NCI-H446 treated with DMSO at 0.1 percent for 48 hours (cell line): ENCODE measurements at places on chromosomes 1 and 21.
A peak's percentile ranks its signal among the peaks of the same experiment; 100 is the strongest.

- no peak for DNase-seq
These were observed 25.2 kb downstream of the B3GALT5 start for GRCh38 chr21:39637971-39638240.

DNA sequence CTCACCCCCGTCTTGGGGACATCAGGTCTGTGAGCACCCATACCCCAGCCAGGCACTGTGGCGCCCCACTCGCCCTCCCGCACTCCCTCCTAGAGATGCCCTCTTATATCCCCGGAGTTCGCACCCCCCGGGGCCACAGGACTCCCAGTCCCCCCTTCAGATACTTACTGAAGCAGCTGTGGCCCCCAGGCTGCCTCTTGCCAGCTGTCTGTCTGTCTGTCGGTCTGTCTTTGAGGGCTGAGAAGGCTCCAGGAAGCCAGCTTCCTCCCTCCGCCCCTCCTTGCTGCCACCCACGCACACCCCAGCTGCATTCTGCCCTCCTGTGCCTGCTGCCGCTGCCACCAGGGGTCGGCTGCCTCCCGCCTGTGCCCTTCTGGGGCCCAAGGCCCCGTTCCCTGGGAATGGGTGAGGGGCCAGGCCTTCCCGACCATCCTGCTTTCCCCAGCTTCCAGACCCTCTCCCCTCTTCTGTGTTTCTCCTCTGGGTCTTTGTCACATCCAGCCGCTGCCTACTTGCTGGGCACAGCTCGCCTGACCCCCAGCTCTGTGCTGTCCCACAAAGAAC lies at the start of gene PTPN7:
PTPN7 (minus strand) TSS at position 226 of the 564 bp plus-strand sequence. CDS start 1,200 bp downstream, outside the sequence.
- no peak for DNase-seq

DNA sequence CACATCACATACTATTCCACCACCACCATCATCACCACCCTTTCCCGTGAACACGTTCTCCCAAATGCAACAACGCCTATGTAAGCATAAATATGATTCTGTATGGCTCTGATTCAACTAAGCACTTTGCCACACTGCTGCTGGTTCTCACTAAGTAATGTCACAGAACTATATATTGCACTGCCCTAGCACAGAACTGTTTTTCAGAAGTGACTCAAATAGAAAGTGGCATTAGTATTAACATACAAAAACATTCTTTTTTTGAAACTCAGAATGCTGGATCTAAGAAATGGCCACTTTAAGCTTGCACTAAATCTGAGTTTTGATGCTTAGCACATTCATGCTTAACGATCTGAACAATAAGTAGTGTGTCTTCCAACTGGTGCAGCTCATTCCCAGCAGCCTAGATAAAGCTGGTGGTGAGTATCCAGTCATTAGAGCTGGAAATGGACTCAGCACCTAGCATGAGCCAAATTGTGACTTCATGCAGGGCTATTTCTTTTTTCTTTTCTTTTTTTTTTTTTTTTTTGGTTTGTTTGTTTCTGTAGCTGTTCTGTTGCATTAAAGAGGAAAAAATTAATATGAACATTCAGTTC lies 46.2 kb upstream of the ZC3H11B start:
- DNase-seq = no peak

DNA sequence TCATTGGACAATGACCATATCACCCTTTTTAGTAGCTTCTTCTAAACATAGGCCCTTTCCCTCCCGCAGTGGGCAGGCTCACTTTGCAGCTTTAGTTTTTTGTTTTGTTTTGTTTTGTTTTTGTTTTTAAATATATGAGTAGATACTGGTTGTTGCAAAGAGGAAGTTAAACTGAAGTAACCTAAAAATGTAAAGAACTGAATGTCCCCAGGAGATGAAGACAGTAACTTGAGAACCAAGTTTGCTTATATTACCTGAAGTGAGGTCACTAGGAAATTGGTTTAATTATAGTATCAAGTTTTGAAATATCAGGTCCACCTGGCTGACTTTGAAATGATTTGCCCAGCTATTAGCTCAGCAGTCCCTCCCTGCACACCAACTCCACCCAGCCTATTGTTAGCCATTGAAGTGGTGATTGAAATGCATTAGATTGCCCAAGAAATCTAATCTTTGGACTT lies 18.2 kb downstream of the SMAP2 start:
- no peak for DNase-seq

DNA sequence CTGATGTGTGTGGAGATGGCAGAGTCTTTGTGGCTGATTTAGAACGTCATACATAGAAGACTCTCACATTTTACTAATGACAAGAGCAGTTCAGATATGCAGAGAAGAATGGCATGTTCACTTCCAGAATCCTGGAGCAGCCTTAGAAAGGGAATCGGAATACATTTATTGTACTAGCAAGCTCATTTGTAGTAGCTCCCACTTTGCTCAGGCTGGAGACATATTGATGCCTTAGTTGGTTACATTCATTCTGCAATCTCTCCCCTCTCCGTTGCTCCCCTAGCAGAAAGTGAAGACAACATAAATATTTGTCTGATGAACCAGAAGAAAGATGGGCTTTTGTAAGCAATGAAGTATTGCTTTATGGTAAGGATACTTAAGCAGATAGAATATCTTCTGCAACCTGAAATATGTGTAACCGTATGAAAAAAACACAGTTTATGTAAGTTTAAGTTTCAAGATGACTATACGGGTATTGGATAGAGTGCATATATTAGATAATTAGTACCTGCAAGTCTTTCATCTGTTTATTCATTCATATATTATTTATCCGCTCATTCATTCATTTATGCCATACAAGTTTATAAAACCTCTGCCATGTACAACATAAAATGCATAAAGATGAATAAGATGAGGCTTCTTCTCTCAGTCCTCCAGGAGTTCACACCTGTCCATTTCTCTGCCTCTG lies 135.7 kb downstream of the CNIH3 start:
- no peak for DNase-seq

GRCh38 chr1:41809692-41810091 lies 109.0 kb downstream of the HIVEP3 start:
- DNase-seq = no peak

GRCh38 chr1:53371851-53372250 lies 44.0 kb upstream of the LRP8 start:
- DNase-seq = no peak

GRCh38 chr1:234954613-234955012 lies 174.0 kb downstream of the TOMM20 start:
- no peak for DNase-seq

- no peak for DNase-seq
These were observed 10.7 kb downstream of the SPEN start for GRCh38 chr1:15858069-15858670.

- peak; percentile 74 for DNase-seq
These were observed 8.3 kb downstream of the CDKN2C start for GRCh38 chr1:50978144-50978851.

- no peak for DNase-seq
These were observed 74.5 kb downstream of the ITPKB start for GRCh38 chr1:226664413-226665101.

GRCh38 chr1:19209990-19210771 lies at the start of gene UBR4:
UBR4 (minus strand) TSS chr1:19210266; CDS start chr1:19210248, 18 bp downstream.
- DNase-seq = peak; percentile 94

GRCh38 chr1:240737766-240738265 lies 125.9 kb upstream of the GREM2 start:
- no peak for DNase-seq

DNA sequence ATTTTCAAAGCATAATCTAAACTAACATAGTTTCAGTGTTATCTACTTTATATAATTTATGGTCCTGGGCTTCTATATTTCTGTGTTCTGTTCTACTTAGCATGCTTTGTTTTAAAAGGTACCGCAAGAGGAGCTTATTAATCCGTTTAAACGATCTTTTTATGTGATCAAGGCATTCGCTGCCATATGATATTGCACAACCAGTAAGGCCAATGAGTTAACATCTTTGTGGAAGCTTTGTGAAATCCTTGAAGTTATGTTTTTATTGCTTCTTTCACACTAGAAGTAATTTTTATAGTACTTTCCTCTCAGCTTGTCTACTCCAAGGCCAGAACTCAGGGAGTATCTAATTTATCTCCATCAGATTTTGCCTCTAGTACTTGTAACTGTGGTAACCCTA lies 8.9 kb downstream of the LRRC8C start:
- DNase-seq = no peak

- no peak for DNase-seq
These were observed 140.5 kb downstream of the LIPI start for GRCh38 chr21:14070049-14070893.

GRCh38 chr21:21688889-21689288 lies 690.7 kb downstream of the NCAM2 start:
- DNase-seq = no peak

DNA sequence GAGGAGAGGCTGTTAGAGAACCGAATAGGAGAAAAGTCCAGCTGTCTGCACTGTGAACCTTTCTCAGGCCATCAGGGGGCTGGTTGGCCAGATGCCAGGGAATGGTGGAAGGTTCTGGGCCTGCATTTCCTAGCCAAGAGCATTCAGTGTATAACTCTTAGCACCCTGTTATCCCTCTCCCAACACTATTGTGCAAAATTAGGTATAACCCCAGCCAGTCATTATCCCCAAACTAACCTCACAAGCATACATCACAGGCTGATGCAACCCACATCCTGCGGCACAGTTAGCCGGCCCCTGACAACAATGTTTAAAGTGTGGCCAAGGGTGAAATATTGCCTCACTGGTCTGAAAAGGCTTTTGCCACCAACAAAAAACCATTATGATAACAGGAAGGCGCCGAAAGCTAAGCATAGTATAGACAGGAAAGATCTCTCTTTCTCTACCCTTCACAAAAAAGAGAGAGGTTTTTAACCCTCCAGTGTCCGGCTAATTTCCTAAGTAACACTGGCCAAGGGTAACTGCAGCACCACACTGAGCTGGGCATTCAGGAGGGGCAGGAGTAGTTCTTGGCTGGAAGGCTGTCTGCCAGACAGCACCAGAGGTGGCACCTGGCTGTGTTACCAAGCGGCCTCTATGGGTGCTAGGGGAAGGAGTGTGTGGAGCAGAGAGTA lies 77.3 kb upstream of the BCAR3 start:
- DNase-seq = no peak

DNA sequence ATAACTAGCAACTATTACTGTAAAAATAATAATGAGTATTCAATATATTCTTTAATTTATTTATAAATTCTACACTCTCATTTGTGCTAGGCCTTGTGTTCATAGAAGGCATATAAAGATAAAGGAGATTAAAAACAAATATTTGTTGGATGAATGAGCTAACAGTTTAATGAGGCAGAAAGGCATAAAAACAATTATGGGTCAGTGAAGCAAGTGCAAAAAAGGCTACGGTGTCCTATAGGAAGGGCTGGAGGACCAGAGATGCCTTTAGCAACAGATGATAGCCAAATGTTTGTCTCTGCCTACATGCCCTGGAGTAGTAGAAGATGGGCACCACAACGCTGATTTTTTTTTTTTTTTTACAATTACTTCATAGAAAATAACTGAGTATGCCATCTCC lies 45.7 kb downstream of the PTGS2 start:
- no peak for DNase-seq

GRCh38 chr1:94349853-94350252 lies 68.3 kb upstream of the ABCD3 start:
- no peak for DNase-seq

DNA sequence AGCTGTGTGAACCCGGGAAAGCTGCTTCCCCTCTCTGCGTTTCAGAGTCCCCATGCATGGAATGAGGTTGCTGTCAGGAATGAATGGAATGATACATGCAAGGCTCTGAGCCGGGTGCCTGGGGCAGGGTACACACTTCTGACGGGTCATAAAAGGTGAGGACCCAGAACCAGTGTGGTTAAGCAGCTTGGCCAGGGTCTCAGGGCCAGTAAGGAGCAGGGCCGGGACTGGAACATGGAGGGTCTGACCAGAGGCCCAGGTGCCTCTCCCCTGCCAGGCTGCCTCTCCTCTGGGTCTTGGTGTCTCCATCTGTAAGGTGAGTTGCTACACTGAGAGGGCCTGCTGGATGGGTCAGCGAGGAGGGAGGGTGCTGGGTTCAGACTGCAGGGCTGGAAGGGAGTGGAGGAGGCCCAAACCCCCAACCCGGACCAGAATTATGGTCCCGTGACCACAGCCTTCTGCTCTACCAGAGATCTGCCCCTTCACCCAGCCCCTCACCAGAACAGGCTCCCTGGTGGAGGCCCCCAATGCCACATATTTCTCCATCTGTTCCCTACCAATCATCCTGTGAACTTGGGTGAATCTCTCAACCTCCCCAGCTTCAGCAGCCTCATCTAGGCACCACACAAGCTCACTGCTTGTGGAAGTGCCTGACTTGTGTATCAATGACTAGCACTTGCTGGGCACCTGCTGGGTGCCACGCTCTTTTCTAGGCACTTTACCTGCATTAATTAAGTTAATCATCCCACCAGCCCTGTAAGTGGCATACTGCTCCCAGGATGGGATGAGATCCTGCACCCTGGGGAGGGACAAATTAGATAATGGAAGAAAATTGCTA lies 16.2 kb upstream of the LRP8 start:
- DNase-seq = no peak

- no peak for DNase-seq
These were observed 804.6 kb upstream of the ADGRL4 start for GRCh38 chr1:79811173-79811572.

DNA sequence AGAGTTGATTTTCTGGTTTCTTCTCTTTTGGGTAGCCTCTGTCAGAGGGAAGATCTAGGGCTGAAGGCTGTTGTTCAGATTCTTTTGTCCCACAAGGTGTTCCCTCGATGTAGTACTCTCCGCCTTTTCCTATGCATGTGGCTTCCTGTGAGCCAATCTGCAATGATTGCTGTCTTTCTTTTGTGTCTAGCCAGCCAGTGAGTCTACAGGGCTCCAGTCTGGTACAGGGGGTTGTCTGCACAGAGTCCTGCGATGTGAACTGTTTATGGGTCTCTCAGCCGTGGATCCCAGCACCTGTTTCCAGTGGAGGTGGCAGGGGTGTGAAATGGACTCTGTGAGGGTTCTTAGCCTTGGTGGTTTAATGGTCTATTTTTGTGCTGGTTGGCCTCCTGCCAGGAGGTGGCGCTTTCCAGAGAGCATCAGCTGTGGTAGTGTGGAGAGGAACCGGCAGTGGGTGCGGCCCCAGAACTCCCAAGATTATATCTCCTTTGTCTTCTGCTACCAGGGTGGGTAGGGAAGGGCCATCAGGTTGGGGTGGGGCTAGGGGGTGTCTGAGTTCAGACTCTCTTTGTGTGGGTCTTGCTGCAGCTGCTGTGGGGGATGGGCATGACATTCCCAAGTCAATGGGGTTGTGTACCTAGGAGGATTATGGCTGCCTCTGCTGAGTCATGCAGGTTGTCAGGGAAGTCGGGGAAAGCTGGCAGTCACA lies 81.3 kb upstream of the C21orf91 start:
- DNase-seq = no peak

DNA sequence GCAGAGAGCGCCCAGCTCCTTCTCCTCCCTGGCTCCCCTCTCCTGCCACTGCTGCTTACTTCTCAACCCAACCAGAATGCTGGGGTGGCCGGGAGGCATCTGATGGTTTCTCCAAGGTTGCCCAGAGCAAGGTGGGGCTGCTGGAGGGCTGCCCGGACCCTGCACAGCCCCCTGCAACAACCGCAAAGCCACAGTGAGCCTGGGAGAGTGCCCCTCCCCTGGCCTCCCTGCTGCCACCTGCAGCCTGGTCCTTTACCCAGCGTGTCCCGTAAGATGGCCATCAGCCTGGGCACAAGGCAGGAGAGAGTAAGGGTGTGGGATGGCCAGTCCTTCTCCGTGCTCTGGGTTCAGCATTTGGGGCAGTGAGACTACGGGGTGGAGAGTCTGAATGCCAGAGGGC lies 17.0 kb downstream of the MX2 start:
- DNase-seq = no peak
